ENCODE measurements at places on chromosomes 16 and 17.

GRCh38 chr16:84548508-84548907 is 44.0 kb upstream of the MEAK7 start:
- no peak for DNase-seq

GRCh38 chr16:85393674-85394451 is 219.3 kb upstream of the GSE1 start:
- DNase-seq: peak; percentile 32

DNA sequence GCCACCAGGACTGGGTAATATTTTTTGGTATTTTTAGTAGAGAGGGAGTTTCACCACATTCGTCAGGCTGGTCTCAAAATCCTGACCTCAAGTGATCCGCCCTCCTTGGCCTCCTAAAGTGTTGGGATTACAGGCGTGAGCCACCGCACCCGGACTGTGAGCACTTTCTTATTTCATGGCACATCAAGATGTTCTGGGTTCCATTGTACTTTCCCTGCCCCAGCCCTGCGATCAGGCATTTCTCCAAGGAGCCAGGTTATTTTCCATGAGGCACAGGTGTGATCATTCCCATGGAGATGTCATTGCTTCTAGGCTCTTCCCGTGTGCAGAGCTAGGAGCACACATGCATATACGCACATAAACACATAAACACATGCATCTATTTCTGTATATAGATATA is 2.6 kb upstream of the ANKRD40CL start:
- DNase-seq: no peak

- no peak for DNase-seq
These were observed 115.9 kb downstream of the SEC14L1 start for GRCh38 chr17:77256710-77257109.

GRCh38 chr17:28575126-28575795 is 1.4 kb downstream of the ALDOC start:
- DNase-seq: no peak

DNA sequence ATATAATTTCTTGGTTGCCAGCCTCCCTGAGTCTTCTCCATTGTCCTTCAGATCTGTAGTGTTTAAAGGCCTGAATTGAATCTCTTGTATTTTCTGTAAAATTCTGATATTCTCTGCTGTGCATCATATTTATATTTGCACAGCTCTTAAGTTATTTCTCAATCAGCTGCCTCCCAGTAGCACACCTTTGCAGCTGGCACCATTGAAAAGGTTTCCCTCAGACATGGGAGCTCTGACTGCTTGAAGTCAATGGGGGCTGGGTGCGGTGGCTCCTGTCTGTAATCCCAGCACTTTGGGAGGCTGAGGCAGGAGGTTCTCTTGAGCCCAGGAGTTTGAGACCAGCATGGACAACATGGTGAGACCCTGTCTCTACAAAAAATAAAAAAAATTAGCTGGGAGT is 40.4 kb downstream of the PITPNC1 start:
- no peak for DNase-seq
